CD4-positive, alpha-beta T cell (primary cell): ENCODE measurements at places on chromosomes 6 and 20. TPM values are rescaled to one million over a fixed set of nuclear protein-coding genes. Genes with fewer than 3 reads are reported as not detected.

CRISP3 gene
- total RNA-seq: not detected

GCLC gene
- 10.1 TPM for total RNA-seq

DSP gene
- not detected for total RNA-seq

RXRB gene
- 42.9 TPM for total RNA-seq

RPS18 gene
- 5,309 TPM for total RNA-seq

CRIP3 gene
- 1.8 TPM for total RNA-seq

HSPA1L gene
- 1.8 TPM for total RNA-seq

ARFGEF3 gene
- total RNA-seq: not detected

ELOVL2 gene
- not detected for total RNA-seq

C6orf132 gene
- total RNA-seq: not detected

VNN1 gene
- total RNA-seq: not detected

SYNJ2 gene
- 38.0 TPM for total RNA-seq

OVOL2 gene
- total RNA-seq: not detected

CAGE1 gene
- 0.38 TPM for total RNA-seq

CTSA gene
- total RNA-seq: 42.6 TPM

DNA sequence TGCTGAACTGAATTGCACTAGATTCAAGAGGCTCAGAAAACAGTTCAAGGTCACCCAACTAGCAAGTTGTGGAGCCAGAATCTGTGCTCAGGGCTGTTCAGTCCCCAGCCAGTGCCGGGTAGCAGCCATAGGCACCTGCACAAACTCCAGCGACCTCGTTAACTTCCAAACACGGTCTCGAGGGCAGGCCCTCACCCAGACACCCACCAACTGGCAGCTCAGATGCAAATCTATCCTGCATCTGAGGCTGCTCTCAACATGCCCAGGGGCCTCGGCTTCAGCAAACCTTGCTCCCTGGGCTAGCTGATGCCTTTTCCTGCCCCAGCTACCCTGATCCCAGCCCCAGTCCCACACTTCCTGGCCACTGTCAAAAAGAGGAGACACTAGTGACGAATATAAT lies 3.7 kb downstream of the JPH2 start:
- DNase-seq: no peak
- peaks cover 13% of the 10 kb centered on the region for H3K4me1 ChIP-seq
- no peak overlapping the region for H3K4me3 ChIP-seq
- H3K36me3 ChIP-seq: no peaks in the 10 kb centered on the region

GRCh38 chr6:41645007-41645618 lies 6.8 kb downstream of the MDFI start:
- H3K4me3 ChIP-seq: no peak overlapping the region
- no peak for DNase-seq
- no peaks in the 10 kb centered on the region for H3K36me3 ChIP-seq
- H3K4me1 ChIP-seq: no peaks in the 10 kb centered on the region
- H3K27me3 ChIP-seq: no peaks in the 10 kb centered on the region
- no peak overlapping the region for H3K27ac ChIP-seq

DNA sequence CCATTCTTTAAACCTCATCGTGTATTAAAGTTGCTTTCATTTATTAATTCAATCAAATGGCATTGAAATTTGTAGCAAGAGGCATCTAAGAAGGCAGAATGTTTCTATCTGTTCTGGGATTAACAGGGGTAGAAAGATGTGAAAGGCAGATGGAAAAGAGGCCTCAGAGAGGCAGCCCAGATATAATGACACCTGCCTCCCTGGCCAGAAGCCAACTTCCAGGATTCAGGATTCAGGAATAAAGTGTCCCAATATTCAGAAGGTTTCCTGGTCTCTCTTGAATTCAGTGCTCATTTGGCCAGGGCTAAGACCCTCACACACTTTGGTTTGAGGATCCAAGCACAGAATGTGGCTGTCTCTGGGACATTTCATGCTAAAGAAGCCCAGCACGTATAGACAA lies 39.9 kb downstream of the HLA-B start:
- no peaks in the 10 kb centered on the region for H3K4me1 ChIP-seq
- H3K27me3 ChIP-seq: peaks cover 3% of the 10 kb centered on the region
- DNase-seq: no peak
- H3K36me3 ChIP-seq: no peaks in the 10 kb centered on the region

GRCh38 chr20:11350126-11351005 lies 567.3 kb upstream of the BTBD3 start:
- H3K27me3 ChIP-seq: no peaks in the 10 kb centered on the region
- H3K4me1 ChIP-seq: no peaks in the 10 kb centered on the region
- DNase-seq: no peak
- H3K36me3 ChIP-seq: no peaks in the 10 kb centered on the region
- H3K4me3 ChIP-seq: no peak overlapping the region

GRCh38 chr6:11615214-11615602 lies 77.7 kb downstream of the TMEM170B start:
- no peaks in the 10 kb centered on the region for H3K36me3 ChIP-seq
- H3K4me3 ChIP-seq: no peak overlapping the region
- no peaks in the 10 kb centered on the region for H3K4me1 ChIP-seq
- H3K27ac ChIP-seq: no peak overlapping the region
- DNase-seq: no peak

GRCh38 chr6:15502446-15503345 lies 160.1 kb downstream of the DTNBP1 start:
- no peaks in the 10 kb centered on the region for H3K27me3 ChIP-seq
- H3K27ac ChIP-seq: no peak overlapping the region
- peaks cover 85% of the 10 kb centered on the region for H3K36me3 ChIP-seq

DNA sequence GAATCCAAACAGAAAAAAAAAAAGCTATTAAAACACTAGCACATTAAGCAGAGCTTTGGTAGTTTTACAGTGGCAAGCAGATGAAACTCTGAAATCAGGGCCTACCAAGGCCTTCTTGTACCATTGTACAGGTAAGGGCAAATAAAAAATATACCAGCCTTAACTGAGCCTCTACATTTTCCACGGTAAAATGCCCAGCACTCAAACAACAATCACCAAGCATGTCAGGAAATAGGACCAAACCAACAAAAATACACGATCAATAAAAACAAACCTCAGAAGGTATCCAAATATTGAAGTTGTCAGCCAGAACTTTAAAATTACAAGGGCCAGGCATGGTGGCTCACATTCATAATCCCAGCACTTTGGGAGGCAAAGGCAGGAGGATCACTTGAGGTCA lies 18.3 kb downstream of the TRERF1 start:
- no peak for DNase-seq
- H3K27me3 ChIP-seq: no peaks in the 10 kb centered on the region
- no peak overlapping the region for H3K27ac ChIP-seq
- H3K36me3 ChIP-seq: peaks cover 14% of the 10 kb centered on the region
- H3K4me3 ChIP-seq: no peak overlapping the region

GRCh38 chr6:108174371-108175175 lies 8.8 kb downstream of the NR2E1 start:
- H3K36me3 ChIP-seq: no peaks in the 10 kb centered on the region
- no peak overlapping the region for H3K27ac ChIP-seq
- DNase-seq: peak; percentile 52
- no peak overlapping the region for H3K4me3 ChIP-seq

DNA sequence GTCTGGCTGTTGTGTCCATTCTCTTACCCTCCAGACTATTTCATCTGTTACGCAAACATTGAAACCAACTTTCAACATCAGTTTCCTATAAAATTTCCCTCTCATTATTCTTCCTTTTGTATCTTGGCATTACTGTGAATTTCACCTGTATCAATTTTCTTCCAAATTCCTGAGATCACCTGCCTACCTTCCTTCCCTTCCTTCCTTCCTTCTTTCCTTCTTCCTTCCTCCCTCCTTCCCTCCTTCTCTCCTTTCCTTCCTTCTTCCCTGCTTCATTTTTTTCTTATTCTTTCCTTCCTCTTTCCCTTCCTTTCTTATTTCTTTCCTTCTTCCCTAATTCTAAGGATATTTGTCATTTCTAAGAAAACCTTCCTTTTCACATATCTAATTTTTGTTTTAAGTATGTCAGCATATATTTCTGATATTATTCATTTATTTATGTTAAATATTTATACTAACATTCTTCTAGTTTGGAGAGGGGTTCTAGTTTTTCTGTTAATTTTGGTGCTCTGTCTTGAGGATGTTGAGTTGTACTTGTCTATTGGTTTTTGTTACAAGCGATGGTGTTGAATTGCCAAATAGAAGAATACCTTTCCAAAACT lies 4.8 kb upstream of the SLC17A3 start:
- no peak overlapping the region for H3K4me3 ChIP-seq
- no peaks in the 10 kb centered on the region for H3K27me3 ChIP-seq
- no peak overlapping the region for H3K27ac ChIP-seq
- no peaks in the 10 kb centered on the region for H3K36me3 ChIP-seq

GRCh38 chr6:143510991-143511891 lies at the start of gene FUCA2:
FUCA2 (minus strand) TSS chr6:143511720; CDS start chr6:143511634, 86 bp downstream.
- no peaks in the 10 kb centered on the region for H3K27me3 ChIP-seq
- H3K27ac ChIP-seq: peak within 1 kb of the TSS; percentile 31
- peaks cover 25% of the 10 kb centered on the region for H3K4me1 ChIP-seq
- H3K36me3 ChIP-seq: no peaks in the 10 kb centered on the region

DNA sequence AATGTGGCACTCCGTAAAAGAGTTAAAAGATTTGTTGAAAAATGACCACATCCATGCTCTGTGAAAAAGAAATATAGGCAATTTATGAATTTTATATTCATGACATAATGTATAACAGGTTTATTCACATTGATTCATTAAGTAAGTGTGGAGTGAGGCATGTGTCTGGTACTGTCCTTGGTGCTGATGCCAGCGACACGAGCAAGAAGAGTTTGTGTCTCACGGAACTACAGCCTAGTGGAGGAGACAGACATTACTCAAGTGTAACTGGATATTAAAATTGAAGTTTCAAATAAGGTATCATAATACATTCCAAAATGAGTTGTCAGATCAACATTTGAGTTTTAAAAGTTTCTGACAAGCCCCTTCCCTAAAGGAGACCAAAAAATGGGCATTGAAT lies 158.2 kb upstream of the PRND start:
- H3K4me3 ChIP-seq: no peak overlapping the region
- H3K27me3 ChIP-seq: peaks cover 19% of the 10 kb centered on the region
- H3K27ac ChIP-seq: no peak overlapping the region
- no peaks in the 10 kb centered on the region for H3K36me3 ChIP-seq

- H3K4me3 ChIP-seq: no peak overlapping the region
- peaks cover 79% of the 10 kb centered on the region for H3K4me1 ChIP-seq
- no peaks in the 10 kb centered on the region for H3K36me3 ChIP-seq
Measured at GRCh38 chr6:159976686-159977254, 7.9 kb downstream of the IGF2R start.

GRCh38 chr6:97069363-97069762 lies 144.8 kb downstream of the KLHL32 start:
- no peaks in the 10 kb centered on the region for H3K4me1 ChIP-seq
- no peak overlapping the region for H3K4me3 ChIP-seq
- no peak overlapping the region for H3K27ac ChIP-seq
- no peaks in the 10 kb centered on the region for H3K27me3 ChIP-seq
- H3K36me3 ChIP-seq: no peaks in the 10 kb centered on the region
- DNase-seq: no peak

GRCh38 chr20:3705491-3705969 lies 6.9 kb downstream of the SIGLEC1 start:
- no peak overlapping the region for H3K4me3 ChIP-seq
- H3K27ac ChIP-seq: no peak overlapping the region
- no peaks in the 10 kb centered on the region for H3K27me3 ChIP-seq
- H3K36me3 ChIP-seq: no peaks in the 10 kb centered on the region
- no peak for DNase-seq

- no peak overlapping the region for H3K27ac ChIP-seq
- DNase-seq: no peak
- no peaks in the 10 kb centered on the region for H3K27me3 ChIP-seq
- no peaks in the 10 kb centered on the region for H3K36me3 ChIP-seq
- no peaks in the 10 kb centered on the region for H3K4me1 ChIP-seq
- no peak overlapping the region for H3K4me3 ChIP-seq
Measured at GRCh38 chr6:104573350-104573749, 286.4 kb downstream of the HACE1 start.

GRCh38 chr6:142819603-142820337 lies 125.2 kb downstream of the HIVEP2 start:
- peak overlapping the region; percentile 75 for H3K27ac ChIP-seq
- H3K36me3 ChIP-seq: peaks cover 14% of the 10 kb centered on the region
- no peak for DNase-seq
- H3K4me1 ChIP-seq: peaks cover 52% of the 10 kb centered on the region
- peak overlapping the region; percentile 45 for H3K4me3 ChIP-seq

DNA sequence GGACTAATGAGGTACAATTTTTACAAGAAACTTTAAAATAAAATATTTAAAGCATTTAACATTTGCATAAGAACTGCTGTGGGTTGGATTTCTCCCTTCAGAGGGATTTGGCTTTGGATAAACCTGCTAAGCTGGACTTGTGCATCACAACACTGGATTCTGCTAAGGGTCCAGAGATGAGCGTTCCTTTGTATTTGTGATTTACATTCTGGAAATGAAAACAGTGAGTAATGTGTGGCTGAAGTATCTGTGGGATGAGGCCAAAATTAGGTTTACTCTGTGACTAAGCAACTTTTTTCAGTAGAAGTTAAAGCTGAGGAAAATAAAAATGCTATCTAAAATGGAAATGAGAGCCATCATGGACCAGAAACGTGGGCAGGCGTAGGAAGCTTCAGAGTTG lies 494.3 kb downstream of the EPM2A start:
- no peaks in the 10 kb centered on the region for H3K36me3 ChIP-seq
- H3K27ac ChIP-seq: no peak overlapping the region

GRCh38 chr6:33375143-33375671 lies 16.4 kb upstream of the KIFC1 start:
- peaks cover 6% of the 10 kb centered on the region for H3K4me1 ChIP-seq
- no peaks in the 10 kb centered on the region for H3K36me3 ChIP-seq
- H3K4me3 ChIP-seq: no peak overlapping the region
- no peak for DNase-seq
- H3K27ac ChIP-seq: no peak overlapping the region

DNA sequence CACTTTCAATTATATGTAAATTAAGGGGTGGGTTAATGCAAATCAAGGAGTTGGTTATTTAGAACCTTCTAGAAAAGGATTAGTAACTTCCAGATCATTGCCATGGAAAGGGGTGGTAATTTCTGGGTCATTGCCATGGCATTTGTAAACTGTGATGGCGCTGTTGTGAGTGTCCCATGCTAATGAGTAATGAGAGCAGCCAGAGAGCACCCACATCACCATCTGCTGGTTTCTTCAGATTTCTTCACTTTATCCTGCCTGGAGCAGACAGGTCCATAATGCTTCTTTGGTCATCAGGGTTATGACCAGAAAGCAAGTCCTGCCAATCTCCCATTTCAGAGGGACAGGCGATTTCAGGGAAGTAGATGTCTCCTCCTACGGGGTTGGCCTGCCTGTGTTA lies 311.3 kb upstream of the CNR1 start:
- no peak overlapping the region for H3K4me3 ChIP-seq
- H3K36me3 ChIP-seq: no peaks in the 10 kb centered on the region
- H3K27ac ChIP-seq: no peak overlapping the region
- H3K27me3 ChIP-seq: no peaks in the 10 kb centered on the region

GRCh38 chr20:10508060-10508459 lies 73.0 kb downstream of the SLX4IP start:
- H3K4me3 ChIP-seq: no peak overlapping the region
- H3K27ac ChIP-seq: no peak overlapping the region
- H3K36me3 ChIP-seq: no peaks in the 10 kb centered on the region
- no peaks in the 10 kb centered on the region for H3K27me3 ChIP-seq
- H3K4me1 ChIP-seq: peaks cover 12% of the 10 kb centered on the region
- DNase-seq: no peak

GRCh38 chr6:41936073-41936837 lies 5.4 kb downstream of the CCND3 start:
- H3K4me3 ChIP-seq: peak overlapping the region; percentile 21
- H3K27me3 ChIP-seq: no peaks in the 10 kb centered on the region
- H3K36me3 ChIP-seq: peaks cover 75% of the 10 kb centered on the region
- DNase-seq: peak; percentile 68
- H3K4me1 ChIP-seq: peaks cover 73% of the 10 kb centered on the region

- H3K4me1 ChIP-seq: no peaks in the 10 kb centered on the region
- peaks cover 74% of the 10 kb centered on the region for H3K36me3 ChIP-seq
- no peak overlapping the region for H3K27ac ChIP-seq
- H3K4me3 ChIP-seq: no peak overlapping the region
Measured at GRCh38 chr6:125888989-125889656, 67.4 kb upstream of the HINT3 start.
